ENCODE measurements at places on chromosomes 5 and 9.

GRCh38 chr9:518540-518939 is 303.9 kb downstream of the DOCK8 start:
- DNase-seq: no peak

- DNase-seq: no peak
These were observed at the start of gene CMYA5 for GRCh38 chr5:79689541-79690466. Gene CMYA5, plus strand, starts transcription at chr5:79689836. Its CDS starts 72 bp downstream, at chr5:79689908.

DNA sequence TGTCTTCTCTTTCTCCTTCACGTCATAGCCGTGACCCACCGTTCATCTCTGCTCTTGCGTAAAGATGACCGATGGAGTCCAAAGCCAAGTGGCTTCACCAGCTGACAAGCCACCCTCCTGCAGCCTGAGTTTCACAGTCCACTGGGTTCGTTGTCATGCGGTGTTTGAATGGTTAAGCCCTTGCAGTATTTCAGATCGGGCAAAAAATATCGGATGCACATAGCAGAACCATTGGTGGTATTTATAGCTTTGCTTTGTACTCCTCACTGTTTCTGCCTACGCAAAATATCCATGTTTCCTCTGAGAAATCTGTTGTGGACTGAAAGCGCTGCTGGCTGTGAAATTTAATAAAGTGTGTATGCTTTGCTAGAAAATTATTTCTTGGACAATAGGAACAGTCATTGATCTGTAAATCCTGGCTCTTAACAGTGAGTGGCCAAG is 34.5 kb upstream of the NCS1 start:
- no peak for DNase-seq

GRCh38 chr9:95505717-95506427 is 10.9 kb downstream of the PTCH1 start:
- DNase-seq: no peak

- DNase-seq: no peak
These were observed 1.6 kb upstream of the CFAP90 start for GRCh38 chr5:7852542-7852941.

GRCh38 chr9:123695386-123695785 is 234.5 kb downstream of the DENND1A start:
- DNase-seq: no peak

GRCh38 chr9:76415154-76415553 is 20.9 kb upstream of the RFK start:
- no peak for DNase-seq

DNA sequence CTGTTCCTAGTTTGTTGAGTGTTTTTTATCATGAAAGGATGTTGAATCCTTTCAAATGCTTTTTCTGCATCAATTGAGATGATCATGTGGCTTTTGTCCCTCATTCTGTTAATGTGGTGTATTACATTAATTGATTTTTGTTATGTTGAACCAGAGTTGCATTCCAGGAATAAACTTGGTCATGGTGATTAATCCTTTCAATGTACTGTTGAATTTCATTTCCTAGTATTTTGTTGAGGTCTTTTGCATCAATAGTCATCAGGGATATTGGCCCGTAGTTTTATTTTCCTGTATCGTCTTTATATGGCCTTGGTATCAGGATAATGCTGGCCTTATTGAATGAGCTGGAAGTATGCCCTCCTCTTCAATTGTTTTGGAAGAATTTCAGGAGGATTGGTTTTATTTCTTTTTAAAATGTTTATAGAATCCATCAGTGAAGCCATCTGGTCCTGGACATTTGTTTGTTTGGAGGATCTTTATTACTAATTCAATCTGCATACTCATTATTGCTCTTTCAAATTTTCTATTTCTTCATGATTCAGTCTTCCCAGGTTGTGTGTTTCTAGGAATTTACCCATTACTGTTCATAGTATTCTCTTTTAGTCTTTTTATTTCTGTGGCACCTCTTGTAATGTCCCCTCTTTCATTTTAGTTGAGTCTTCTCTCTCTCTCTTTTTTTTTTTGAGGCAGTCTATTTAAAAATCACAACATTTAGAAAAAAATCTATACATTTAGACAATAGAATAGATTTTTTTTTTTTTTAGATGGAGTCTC is 32.1 kb downstream of the FGD3 start:
- no peak for DNase-seq

DNA sequence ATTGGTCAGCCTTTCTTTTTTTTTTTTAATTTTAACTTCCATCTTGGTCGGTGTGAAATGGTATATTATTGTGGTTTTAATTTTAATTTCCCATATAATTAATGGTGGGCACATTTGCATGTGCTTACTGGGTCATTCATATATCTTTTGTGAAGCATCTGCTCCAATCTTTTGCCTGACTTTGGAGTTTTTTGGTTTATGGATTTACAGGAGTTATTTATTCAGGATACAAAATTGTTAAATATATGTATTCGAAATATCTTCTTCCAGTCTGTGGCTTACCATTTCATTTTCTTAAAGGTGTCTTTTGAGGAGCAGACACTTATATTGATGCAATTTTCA is 682 bp upstream of the RIGI start:
- DNase-seq: no peak

- DNase-seq: no peak
These were observed 239.6 kb upstream of the RIOK2 start for GRCh38 chr5:97422678-97423077.

GRCh38 chr9:38112049-38112448 is 43.0 kb upstream of the SHB start:
- no peak for DNase-seq

- DNase-seq: no peak
These were observed 204.4 kb upstream of the CDH10 start for GRCh38 chr5:24849210-24849609.

DNA sequence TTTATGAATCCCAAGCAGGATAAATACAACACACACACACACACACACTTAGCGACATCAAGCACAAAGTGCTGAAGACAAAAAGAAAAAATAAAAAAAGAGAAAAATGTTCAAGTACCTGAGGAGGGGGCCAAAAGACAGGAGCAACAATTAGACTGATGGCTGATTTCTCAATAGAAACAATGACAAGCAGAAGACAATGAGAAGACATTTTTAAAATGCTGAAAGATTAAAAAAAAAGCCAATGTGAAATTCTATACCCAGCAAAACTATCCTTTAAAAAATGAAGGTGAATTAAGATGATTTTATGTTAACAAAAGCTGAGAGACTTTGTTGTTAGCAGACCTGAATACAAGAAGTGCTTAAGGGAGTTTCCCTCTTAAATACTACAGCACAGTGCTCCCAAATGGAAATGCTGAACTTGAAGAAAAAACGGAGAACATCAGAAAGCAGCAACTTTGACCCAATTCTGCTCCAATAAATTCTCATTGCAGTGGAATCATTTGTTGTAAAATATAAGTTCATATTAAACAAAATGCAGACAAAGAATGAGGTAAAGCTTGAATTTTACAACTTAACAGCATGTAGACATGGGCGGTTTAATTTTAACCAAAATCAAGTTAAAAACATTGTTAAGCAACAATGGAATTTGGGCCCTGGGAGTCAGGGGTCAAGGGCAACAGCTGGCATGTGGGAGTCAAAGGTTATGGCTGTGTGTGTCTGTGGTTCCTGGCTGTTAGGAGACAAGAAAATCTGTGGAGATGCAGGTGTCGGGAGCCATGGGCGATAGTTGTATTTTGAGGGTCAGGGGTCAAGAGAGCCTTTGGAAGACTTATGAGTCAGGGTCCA is 776 bp upstream of the RANBP17 start:
- DNase-seq: no peak

DNA sequence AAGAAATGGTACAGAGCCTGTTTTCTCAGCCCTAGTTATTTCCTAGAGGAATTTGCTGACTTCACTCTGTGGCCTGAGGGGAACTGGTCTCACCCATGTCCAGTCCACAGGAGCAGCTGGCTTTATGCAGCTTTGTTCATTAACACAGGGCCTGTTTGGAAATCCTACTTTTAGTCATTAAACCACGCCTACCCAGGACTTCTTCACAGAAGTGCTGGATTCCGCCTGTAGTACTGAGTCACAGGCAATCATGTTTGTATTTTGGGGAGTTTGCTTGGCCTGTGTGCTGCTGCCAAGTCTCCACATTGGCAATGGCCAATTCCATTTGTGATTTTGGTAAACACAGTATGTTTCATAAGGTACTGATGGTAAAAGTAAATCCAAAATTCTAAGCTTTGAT is 52.8 kb downstream of the CTNND2 start:
- DNase-seq: no peak

DNA sequence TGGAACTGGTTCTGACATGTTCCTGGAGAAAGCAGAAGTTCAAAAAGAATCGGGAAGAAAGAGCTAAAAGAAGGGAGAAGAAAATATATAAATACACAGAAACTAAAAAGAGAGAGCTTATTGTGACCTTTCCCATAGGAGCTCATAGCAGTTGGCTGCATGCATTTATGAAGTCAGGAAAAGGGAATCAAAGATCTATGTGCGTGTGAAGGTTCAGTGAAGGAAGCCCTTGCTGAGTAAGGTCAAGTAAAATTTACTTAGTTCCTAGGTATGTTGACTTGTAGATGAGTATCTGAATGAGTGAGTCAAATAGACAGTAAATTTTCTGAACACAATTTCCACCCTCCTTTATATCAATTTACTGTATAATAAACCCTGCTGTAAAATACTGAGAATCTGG is 632.5 kb downstream of the SLCO4C1 start:
- DNase-seq: no peak

DNA sequence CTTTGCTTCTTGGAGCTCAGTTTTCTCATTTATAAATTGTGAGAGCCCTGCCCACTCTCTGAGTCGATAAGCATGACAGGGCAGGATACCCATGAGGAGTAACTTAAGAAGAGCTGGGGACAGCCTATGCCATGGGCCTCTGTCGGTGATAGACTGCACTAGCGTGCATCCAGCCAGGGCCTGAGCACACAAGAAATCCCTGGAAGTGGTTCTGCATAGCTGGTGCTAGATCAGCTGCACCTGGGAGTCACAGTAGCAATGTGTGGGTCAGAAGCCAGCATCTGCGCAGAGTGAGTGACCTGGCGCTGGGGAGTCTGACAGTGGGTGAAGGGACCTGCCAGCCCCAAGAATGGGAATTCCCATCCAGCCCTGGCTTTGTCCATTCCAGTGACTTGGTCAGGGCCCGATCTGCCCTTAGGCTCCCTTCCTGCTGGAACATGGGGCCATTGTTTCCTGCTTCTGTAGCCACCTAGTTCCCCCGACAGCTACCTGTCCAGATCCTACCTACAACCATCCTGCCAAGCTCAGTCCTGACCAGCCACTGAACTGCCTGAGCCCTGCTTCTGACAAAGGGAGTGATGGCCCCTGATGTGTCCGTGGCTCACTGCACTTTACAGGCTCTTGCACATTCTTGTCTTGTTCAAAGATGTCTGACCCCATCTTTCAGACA is 35.9 kb upstream of the NANS start:
- no peak for DNase-seq

DNA sequence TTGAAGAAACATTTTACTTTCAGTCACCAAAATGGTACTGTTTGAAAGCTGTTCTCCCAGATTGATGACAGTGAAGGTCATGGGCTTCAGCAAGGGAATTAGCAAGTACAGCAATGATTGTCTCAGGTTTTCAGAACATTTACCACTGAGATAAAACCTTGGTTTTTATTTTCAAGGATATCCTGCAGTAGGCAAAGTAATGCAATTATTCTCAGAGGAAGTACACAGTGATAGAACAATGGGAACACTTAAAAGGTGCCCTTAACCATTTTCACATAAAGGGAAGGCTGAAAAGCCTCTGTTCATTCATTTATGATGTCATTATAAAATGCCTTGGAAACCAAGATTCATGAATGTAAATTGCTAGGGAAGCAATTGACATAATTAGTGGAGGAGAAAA is 471.8 kb upstream of the ACO1 start:
- DNase-seq: no peak

DNA sequence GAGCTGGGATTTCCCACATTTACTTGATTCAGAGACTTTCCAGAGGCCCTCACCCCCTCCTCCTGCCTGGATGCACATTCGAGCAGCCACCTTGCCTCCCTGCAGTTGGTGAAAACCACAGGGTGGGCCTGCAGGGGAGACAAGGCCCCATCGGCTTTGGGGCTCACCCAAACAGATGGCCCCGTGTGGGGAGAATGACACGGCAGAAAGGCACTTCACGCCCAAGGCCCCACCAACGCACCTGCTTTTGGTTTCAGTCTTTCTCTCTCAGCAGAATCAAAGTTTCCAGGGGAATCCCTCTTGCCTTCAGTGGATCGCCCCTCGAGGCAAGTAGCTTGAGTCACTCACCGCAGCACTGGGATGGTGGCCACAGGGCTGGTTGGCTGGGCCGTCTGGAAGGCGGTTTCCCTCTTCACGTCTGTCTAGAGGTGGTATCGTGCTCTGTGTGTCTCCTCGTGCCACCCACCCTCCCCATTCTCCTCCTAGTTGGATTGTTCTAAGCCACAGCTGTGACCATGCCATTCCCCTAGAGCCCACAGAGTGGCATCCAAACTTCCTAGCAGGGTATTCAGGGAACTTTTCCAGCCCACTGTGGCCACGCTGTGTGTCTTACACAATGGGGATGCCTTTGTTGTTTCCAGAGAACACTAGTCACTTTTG is 31.8 kb downstream of the SEC61B start:
- peak; percentile 43 for DNase-seq

GRCh38 chr9:131160416-131161112 is 35.2 kb downstream of the NUP214 start:
- DNase-seq: no peak

- no peak for DNase-seq
These were observed 37.6 kb upstream of the STX17 start for GRCh38 chr9:99868845-99869244.

- no peak for DNase-seq
These were observed 97.1 kb upstream of the IFNE start for GRCh38 chr9:21579247-21579671.

DNA sequence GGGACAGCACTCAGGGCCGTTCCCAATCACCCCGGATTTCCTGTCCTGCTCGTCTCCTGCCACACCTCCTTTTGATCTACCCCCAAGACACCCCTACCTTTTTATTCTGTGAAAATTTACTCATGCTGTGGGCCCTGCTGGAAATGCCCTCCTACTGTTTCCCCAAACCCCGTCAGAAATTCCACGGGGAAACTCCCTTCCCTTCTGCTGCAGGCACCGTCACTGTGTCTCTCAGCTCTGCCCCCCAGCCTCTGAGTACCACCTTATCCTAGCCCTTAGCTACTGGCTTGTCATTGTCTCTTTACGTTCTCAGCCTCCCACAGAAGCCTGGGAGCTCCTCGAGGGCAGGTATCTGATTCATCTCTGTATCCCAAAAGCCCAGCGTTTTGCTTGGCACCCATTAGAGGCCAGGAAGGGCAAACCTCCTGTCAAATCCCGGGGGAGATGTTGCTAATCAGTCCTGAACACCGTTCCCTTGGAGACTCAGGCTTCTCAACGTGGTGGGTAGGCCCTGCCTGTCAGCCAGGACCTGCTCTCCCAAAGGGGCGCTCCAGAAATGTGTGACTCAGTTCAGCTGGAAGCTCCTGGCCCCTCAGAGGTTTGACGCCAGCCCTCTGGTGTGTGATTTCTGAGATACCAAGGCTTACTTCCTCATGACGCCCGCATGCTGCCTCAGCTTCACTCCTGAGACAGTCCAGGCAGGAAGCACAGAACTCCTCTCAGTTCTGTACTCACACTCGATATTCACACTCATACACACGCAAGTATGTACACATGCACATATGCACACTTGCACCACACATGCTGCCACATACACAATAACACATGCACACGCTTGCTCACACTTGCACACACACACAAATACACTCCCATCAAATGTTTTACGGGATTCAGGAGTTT is 50.7 kb upstream of the GRHPR start:
- DNase-seq: no peak

All from memory B cell (primary cell).